ENCODE measurements at places on chromosomes 6 and 20. TPM values are rescaled to one million over a fixed set of nuclear protein-coding genes. Genes with fewer than 3 reads are reported as not detected.

ARMC2 gene
- total RNA-seq: 7.6 TPM

KHDC3L gene
- total RNA-seq: not detected

SLCO4A1 gene
- total RNA-seq: 1.5 TPM

- H3K36me3 ChIP-seq: no peaks in the 10 kb centered on the region
- H3K27ac ChIP-seq: no peak overlapping the region
- no peak for DNase-seq
- no peaks in the 10 kb centered on the region for H3K27me3 ChIP-seq
Measured at GRCh38 chr20:52035977-52036376, 155.6 kb downstream of the ZFP64 start.

DNA sequence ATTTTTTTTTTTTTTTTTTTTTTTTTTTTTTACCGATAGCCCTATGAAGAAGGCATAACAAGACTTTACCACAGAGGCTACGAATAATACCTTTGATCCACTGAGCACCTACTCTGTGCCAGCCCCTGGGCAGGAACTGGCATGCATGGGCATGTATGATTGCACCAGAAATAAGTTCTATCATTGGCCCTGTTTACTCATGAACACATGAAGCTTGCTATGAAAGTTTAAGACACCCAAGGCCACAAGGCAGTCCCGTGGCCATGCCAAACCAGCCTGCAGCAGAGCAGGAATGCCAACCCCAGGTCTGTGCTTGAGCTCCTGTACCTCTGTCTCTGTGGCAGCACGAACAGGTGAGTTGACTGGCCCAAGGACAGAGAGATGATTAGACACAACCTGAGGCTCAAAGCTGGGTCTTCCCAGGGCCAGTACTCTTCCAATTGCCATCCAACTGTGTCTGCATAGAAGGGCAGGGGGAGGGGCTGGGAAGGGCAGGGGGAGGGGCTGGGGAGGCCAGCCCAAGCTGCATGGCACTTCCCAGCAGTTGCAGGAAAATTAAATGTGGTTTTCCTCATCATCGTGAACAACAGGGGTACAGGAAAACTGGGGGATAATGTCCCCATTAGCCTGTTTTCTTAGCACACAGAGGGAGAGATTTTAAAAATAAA, 63.5 kb downstream of the LRFN2 start:
- peaks cover 3% of the 10 kb centered on the region for H3K27me3 ChIP-seq
- no peaks in the 10 kb centered on the region for H3K4me1 ChIP-seq
- H3K4me3 ChIP-seq: no peak overlapping the region

DNA sequence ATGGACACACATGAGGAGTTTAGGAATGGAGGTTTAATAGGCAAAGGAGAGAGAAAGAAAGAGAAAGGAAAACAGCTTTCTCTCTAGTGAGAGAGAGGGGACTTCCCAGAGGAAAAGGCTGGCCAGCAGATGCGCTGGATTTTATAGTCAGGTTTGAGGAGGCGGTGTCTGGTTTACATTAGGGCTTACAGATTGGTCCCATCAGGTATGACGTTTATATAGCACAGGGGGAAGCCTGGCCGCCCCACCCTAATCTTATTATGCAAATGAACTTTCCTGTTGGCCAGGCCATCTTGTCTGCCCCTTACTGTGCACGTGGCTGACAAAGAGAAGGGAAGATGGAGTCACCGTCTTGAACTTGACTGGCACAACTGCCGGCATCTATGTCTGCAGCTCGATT, 86.6 kb upstream of the QKI start:
- no peak overlapping the region for H3K27ac ChIP-seq
- H3K27me3 ChIP-seq: no peaks in the 10 kb centered on the region
- no peaks in the 10 kb centered on the region for H3K36me3 ChIP-seq
- no peak overlapping the region for H3K4me3 ChIP-seq
- no peak for DNase-seq

DNA sequence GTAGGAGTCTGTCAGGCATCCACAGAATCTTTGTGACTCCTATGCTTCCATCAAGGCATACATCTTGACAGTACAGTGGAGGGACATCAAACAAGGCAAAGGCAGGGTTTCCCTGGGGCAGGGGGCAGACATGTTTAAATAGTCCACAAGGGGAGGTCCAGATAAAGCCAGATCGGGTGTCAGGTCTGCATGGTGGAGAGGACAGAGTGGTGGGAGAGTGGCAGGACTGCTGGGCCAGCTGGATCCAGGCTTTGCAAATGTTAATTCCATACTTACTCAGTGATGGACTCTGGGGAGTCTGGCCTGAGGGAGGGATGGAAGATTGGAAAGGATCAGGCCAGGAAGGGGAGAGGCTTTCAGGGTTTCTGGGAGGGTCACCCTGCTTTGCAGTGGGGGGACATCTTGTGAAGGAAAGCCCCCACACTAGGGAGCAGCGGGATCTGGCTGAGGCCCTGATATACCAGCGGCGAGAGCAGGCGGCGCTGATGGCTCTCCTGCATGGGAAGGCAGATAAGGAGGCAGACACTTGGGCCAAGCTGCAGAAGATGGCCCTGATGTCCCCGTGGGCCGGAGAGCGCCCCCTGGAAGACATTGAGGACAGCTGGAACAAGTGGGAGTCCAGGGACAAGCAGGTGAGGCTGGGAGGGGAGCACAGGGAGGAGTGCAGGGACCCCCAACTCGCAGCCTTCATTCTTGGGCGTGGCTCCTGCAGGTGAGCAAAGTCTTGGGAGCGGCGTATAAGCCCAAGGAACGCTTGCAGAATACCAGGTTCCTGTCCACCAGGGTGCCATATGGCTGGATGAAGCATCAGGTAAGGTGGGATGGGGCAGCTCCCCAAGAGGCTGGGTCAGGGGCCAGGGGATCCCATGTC, 44.6 kb downstream of the SUN5 start:
- H3K36me3 ChIP-seq: no peaks in the 10 kb centered on the region
- H3K4me3 ChIP-seq: no peak overlapping the region
- H3K27ac ChIP-seq: no peak overlapping the region
- peak; percentile 79 for DNase-seq

DNA sequence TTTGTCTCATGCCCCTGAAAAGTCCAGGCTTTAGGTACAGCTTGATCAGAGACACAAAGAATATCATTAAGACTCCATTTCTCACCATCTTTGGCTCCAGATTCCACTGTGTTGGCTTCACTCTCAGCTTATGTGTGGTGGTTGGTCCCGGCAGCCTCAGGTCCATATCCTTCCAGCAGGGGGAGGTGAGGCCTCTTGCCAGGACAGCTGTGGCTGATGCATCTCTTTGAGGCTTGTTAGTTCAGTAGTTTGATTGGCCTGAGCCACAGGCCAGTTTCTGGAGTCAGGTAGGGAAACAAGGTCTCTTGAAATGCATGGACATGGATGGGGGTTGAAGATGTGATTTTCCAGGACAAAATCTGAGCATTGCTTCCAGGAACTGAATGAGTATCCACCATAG, 62.4 kb downstream of the JAG1 start:
- no peaks in the 10 kb centered on the region for H3K27me3 ChIP-seq
- peaks cover 40% of the 10 kb centered on the region for H3K4me1 ChIP-seq
- peak overlapping the region; percentile 21 for H3K27ac ChIP-seq
- H3K36me3 ChIP-seq: peaks cover 6% of the 10 kb centered on the region
- H3K4me3 ChIP-seq: no peak overlapping the region
- no peak for DNase-seq

DNA sequence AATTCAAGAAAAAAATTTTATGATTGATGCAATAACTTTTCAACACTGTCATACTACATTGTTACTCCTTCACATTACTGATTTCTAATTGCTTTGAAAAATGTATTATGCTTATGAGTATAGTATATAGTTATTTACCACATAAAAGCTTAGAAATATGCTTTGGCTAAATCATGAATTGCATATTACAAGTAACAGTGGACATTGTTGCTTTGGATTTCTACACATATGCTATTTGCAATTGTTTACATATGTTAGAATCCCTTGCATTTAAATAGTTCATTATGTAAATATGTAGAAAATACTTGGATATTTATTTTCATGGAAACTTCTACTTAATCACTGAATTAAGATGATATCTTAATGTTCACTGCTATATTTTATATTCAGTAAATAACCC, 577.5 kb downstream of the QKI start:
- H3K4me3 ChIP-seq: no peak overlapping the region
- no peak overlapping the region for H3K27ac ChIP-seq
- H3K4me1 ChIP-seq: no peaks in the 10 kb centered on the region
- DNase-seq: no peak
- H3K27me3 ChIP-seq: no peaks in the 10 kb centered on the region

- no peak overlapping the region for H3K4me3 ChIP-seq
- H3K27me3 ChIP-seq: no peaks in the 10 kb centered on the region
- no peak overlapping the region for H3K27ac ChIP-seq
- no peaks in the 10 kb centered on the region for H3K36me3 ChIP-seq
- peaks cover 26% of the 10 kb centered on the region for H3K4me1 ChIP-seq
- DNase-seq: no peak
Measured at GRCh38 chr20:50446351-50447101, 63.7 kb upstream of the PTPN1 start.

DNA sequence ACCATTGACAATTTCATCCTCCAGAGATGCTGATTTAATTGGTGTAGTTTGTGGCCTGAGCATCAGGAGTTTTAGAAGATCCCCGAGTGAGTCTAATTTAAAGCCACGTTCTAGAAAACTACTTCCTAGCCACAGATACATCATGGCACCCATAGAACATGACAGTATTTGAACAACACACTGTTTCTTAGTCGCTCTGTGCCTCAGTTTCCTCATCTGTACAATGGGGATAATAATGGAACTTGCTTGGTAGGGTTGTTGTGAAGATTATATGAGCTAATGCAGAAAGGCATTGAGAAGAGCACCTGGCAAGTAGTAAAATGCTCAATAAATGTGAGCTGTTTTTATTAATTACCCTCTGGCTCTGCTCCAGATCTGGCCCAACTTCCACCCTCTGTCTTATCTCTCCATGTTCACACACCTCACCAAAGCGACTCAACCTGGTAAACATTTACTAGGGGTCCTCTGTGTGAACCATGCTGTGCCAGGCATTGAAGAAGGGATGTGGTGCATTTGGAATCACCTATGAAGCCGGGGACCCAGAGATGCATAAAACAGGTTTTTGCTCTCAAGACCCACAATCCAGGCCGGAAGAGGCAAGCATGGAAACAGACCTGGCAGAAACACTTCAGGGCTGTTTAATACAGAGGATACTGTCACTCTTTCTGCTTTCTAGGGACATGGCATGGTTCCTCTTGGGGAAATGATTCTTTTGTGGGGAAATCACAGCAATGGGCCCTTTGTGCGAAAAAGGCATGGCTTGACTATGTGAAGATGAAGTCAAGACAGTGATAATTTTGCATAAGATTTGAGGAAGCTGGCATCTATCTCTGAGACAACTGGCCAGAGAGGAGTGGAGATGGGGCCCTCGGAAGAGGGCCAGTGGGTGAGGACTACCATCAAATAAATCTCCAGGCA, 16.2 kb upstream of the MRPS18A start:
- no peaks in the 10 kb centered on the region for H3K36me3 ChIP-seq
- H3K4me3 ChIP-seq: no peak overlapping the region
- H3K27ac ChIP-seq: peak overlapping the region; percentile 95
- no peak for DNase-seq
- H3K27me3 ChIP-seq: no peaks in the 10 kb centered on the region

- H3K27me3 ChIP-seq: no peaks in the 10 kb centered on the region
- H3K27ac ChIP-seq: no peak overlapping the region
- no peak for DNase-seq
- H3K4me1 ChIP-seq: peaks cover 2% of the 10 kb centered on the region
- H3K36me3 ChIP-seq: peaks cover 20% of the 10 kb centered on the region
Measured at GRCh38 chr6:137193256-137194070, 20.0 kb upstream of the IL22RA2 start.

GRCh38 chr6:25302677-25303128, 23.5 kb downstream of the CARMIL1 start:
- no peak for DNase-seq
- no peaks in the 10 kb centered on the region for H3K36me3 ChIP-seq
- H3K27ac ChIP-seq: peak overlapping the region; percentile 66
- no peak overlapping the region for H3K4me3 ChIP-seq
- peaks cover 32% of the 10 kb centered on the region for H3K4me1 ChIP-seq
- H3K27me3 ChIP-seq: no peaks in the 10 kb centered on the region
